ENCODE measurements at places on chromosomes 2 and 18.

DNA sequence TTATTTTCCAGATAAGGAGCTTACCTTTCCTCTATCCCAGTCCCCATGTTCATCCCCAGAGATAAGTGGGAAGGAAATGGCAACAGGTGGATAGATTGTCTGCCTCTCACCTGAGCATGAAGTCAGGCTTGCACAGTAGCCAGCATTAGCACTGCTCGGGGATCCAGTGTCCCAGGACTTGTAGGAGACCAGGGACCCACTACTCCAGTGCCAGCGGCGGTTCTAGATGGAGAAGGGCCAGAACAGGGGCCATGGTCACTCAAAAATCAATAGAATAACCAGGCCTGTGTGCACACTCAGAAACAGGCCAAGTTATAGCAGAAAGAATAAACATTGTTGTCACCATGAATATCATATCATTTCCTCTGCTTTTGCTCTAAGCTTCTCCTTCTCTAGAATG is 2.4 kb downstream of the REG1B start:
- DNase-seq, result no peak

DNA sequence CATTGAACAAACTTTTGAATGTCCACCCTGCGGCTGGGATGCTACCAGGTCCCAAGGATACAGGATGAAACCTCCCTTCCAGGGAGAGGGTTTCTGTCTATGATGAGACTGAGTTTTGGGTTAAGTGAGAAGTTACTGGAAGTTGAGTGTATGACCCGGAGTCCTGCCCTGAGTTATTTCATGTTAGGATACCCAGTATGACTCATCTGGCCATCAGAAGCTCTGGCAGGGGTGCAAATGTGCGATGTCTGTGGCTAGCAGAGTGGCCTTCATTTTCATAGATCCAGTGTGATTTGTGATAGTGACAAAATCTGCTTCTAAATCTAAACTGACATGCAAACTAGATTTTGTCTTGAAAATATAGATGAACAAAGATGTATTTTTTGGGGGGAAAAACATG is 55.3 kb downstream of the KCTD1 start:
- no peak for DNase-seq

DNA sequence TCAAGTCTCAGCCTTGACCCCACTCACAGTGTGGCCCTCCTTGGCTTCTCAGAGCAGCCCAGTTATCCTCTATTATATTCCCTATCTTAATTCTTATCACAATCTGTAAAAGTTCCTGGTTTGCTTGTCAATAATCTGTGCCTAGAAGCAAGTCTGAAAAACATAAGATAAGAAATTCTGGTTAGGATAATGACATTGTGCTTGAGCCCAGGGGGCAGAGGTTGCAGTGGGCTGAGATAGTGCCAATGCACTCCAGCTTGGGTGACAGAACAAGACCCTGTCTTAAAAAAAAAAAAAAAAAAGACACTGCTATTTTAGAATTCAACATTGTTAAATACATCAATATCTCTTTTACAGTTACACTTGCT is 63.9 kb downstream of the TMEM131 start:
- DNase-seq, result no peak

- no peak for DNase-seq
Measured at GRCh38 chr2:9799011-9799596, 44.2 kb upstream of the TAF1B start.

- no peak for DNase-seq
Measured at GRCh38 chr2:177029501-177029900, 183.1 kb upstream of the HNRNPA3 start.

DNA sequence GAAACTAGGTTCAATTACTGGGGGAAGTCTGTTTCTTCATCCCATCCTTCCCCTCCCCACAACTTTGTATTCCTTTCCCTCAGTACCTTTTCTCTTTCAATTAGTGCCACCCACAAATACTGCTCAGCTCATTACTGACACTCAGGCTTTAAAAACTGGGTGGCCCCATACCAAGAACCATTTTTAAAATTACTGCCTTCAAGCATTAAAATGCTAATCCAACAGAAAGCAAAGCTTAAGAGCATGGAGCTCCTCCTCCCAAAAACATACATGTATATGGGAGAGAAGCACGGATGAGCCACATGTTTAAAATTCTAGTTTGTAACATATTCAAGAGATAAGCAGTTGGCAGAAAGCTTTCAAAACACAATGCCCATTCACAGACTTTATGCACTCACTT is 44.0 kb downstream of the IRS1 start:
- DNase-seq, result no peak

DNA sequence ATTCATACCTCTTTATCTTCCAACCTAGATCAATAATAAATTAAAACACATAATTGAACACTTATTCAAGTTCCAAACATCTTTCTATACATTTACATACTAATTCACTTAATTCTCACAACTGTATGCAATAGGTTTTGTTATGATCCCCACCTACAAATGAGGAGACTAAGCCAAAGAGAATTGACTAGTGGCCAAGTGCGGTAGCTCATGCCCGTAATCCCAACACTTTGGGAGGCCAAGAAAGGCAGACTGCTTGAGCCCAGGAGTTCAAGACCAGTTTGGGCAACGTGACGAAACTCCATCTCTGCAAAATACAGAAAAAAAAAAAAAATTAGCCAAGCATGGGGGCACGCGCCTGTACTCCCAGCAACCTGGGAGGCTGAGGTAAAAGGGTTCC is 36.8 kb downstream of the KCNG3 start:
- no peak for DNase-seq

GRCh38 chr2:60554074-60554645 is 706 bp upstream of the BCL11A start:
- DNase-seq, result no peak

DNA sequence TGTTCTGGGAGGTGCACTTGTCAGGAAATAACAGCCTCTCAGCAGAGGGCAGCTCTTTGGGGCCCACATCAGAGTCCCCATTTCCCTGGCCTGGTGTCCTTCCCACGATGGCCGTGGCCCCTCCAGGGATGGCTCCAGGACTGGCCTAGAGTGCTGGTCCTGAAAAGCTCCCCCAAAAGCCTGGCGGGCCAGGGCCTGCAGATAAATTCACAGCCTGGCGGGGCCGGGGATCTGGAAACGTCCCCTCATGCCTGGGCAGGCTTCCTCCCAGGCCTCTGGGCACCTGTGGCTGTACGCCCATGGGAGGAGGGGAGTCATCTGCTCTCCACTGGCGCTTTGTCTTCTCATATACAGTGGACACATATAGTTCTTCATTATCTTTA is 52.6 kb upstream of the HS6ST1 start:
- DNase-seq, result no peak

DNA sequence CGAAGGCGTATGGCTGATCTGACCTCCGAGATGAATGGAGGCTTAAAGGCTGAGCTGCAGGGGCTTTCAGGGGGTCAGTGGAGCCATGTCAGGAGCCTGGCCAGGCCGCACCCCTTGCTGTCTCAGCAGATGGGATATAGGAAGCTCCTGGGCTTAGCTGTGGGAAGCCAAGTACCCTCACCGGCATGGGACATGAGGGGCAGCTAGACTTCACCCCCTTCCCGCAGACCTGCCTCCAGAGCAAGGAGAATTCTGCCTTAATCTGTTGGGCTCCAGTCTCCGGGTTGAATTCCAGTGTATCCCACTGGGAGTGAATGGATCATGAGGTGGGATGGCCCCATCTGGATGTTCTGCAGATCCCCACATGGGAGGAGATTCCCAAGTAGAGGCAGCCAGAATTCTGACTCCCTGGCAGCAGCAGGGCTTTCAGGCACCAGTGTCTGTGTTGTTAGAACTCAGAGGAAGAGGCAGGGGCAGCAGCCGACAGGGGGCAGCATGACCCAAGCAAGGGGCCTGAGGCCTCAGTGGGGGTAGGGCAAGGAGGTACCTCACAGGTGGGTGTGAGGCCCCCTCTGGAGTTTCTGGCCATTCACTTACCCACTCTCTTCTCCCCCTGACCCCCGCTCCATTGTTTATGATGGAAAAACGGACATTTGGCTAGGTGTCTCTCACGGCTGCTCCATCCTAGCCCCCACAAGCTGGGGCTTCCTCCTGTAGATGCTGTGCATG is 19.1 kb downstream of the CAPG start:
- DNase-seq, result peak; percentile 17

GRCh38 chr2:188327518-188328213 is 36.0 kb downstream of the GULP1 start:
- no peak for DNase-seq

GRCh38 chr2:157726946-157727345 is 98.3 kb upstream of the ACVR1C start:
- DNase-seq, result no peak

DNA sequence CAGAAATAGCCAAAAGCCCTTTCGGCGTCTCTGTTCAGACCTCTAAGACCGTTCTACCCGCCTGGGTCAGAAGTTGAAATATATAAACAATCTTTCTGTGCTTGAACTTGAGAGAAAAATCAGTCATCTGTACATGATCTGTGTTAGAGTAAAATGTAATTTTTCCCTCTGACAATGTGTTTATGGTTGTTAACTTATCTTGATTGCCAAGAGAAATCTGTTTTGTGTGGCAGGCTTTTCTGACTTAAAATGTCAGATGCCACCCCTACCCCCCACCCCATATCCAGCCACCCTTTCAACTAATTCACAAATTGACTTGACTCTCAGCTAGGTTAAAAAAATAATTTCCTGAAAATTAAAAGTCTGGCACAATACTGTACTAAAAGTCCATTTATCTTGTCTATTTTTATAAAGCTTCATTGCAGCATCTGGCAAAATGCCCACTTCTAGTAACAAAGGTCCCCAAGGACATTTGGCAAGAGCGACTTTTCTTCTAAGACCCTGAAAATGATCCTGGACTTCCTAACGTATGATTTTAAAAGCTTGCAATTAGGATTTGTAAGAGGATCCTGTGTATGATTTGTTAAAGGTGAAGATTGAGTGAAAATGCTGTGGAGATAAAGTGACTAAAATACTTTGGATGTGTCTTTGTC is 304.2 kb downstream of the EPHA4 start:
- DNase-seq, result no peak

DNA sequence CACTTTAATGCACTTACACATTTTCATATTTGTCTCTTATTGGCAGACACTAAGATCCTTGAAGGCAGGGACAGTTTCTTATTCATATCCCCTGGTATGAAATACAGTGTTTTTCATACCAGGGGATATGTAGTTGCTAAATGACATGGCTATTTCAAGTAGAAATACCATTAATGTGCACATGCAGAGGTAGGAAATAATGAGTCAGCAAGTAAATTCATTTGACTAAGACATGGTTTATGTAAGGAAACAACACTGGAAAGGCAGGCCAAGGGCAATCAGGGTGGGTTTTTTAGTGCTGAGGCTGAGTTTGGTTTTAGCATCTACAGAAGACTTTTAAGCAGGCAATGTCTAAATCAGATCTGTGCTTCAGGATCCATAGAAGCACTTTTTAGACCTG is 155.9 kb downstream of the WDPCP start:
- DNase-seq, result no peak

- DNase-seq, result no peak
Measured at GRCh38 chr2:19767899-19768298, 133.9 kb downstream of the TTC32 start.

DNA sequence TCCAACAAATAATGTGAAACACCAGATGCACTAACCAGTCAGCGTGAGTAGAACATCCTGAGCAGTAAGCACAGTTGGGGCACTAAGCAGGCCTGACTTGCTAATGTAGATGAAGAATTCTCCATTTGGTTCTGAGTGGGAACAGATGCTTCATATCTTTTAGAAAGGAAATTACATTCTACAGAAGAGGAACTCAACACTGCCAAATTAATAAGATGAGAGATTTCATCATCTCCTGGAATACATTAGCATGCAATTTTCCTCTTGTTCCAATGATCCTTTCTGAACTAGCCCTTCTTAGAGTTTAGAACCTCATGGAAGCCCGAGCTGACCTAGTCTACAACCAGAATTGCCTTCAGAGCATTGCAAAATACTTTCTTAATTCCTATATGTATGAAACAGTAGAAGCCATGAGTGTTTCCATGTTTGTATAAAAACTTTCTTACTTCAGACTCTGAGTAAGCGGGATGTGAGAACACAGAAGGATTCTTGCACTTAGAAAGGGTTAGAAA is 34.8 kb downstream of the COL5A2 start:
- no peak for DNase-seq

GRCh38 chr18:69128978-69129377 is 271.7 kb upstream of the DOK6 start:
- DNase-seq, result no peak

GRCh38 chr2:39523308-39524044 is 86.4 kb upstream of the MAP4K3 start:
- DNase-seq, result peak; percentile 93

GRCh38 chr18:67109535-67109934 is 407.0 kb downstream of the DSEL start:
- no peak for DNase-seq

GRCh38 chr2:158380746-158381145 is 75.8 kb downstream of the CCDC148 start:
- DNase-seq, result no peak

DNA sequence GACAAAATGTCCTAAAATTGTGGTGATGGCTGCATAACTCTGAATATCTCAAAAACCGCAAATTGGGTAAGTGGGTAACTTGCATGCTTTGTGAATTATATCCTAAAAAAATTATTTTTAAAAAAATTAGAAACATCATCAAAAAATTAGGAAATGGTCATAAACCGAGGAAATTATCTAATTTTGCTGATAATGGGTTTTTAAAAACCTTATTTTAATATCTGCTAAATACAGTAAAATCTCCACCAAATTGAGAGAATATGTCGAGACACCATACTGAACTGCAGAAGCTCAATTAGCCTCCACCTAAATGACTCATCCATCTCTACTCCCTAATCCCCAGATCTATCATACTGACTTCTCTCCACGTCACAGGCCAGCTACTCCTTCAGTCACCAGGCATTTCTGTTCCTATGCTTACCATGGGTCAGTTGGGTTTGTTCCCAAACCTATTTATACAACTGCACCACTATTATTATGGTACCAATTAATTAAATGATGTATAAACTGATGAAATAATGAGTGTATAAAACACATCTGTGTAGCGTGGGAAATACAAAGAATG is 36.1 kb downstream of the SPIRE1 start:
- DNase-seq, result no peak

DNA sequence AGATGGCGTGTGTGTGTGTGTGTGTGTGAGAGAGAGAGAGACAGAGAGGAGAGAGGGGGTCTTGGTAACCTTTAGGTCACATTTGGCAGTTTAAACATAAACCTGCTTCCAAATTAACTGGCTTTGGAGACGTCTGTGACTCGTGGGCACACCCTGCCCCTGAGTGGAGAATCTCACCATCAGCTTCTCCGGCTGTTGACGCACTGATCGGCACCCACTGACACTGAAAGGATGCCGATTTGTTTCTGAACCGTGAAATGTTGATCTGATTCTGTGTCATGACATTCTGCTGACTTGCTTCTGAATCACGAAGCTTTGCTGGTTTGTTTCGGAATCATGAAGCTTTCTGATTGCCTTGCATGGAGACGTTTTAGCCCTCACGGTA is 114.7 kb downstream of the RTP5 start:
- no peak for DNase-seq

All from COLO829 (cell line).